ENCODE measurements at places on chromosomes 7 and 10.

DNA sequence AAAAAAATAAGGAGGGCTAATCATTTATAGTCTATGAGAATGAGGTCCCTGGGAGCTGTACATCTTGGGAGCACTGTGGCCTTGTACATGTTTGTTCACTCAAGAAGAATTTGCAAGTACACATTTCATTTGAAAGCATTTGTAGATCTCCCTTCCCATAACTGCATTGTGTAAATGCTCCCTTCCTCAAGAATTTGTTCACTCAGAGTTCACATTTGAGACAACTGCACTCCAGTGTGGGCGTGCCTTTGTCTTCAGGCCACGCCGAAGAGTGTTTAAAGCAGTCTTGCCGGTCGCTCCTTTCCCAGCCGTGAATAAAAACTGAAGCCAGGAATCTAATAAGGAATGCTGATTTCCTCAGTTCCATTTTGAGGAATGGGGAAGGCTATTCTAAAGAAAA, 291.1 kb upstream of the LYZL1 start:
- no peak for DNase-seq

GRCh38 chr10:62414359-62414758, 40.2 kb downstream of the ZNF365 start:
- no peak for DNase-seq

DNA sequence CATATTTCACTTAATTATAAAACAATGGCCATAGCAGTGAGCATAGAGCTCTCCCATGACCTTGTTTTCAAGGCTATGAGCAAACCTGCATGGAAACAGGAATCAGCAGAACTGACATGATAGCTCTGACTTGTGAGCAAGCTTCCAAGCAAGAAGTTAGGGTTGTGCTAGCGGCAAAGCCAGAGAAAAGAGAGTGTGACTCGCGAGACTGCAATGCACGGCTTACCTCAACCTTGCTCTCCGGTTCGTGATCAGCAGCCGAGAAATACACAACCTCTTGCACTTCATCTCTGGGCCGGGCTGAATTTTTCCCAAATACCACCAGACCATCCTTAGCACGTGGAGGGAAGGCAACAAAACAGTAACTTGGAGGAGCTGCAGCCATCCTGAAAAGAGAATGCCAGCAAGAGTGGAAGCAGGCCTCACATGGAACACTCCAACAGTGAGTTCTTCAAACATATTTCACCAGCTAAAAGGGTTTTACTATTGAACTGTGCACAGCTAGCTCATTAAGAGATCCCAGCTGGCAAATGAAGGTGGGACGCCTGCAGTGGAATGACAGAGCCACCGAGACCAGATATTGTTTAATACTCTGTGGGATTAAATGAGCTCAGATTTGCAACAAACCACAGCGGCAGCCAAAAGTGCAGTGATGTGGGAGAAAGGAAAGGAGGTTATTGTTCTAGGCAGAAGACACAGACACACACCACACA, 20.8 kb downstream of the SCRN1 start:
- DNase-seq: no peak

- no peak for DNase-seq
Measured at GRCh38 chr7:139886899-139887298, 57.8 kb downstream of the TBXAS1 start.

GRCh38 chr7:16711730-16712129, 41.8 kb upstream of the TSPAN13 start:
- DNase-seq: no peak

GRCh38 chr10:6035931-6036575, 26.1 kb downstream of the IL2RA start:
- DNase-seq: no peak

DNA sequence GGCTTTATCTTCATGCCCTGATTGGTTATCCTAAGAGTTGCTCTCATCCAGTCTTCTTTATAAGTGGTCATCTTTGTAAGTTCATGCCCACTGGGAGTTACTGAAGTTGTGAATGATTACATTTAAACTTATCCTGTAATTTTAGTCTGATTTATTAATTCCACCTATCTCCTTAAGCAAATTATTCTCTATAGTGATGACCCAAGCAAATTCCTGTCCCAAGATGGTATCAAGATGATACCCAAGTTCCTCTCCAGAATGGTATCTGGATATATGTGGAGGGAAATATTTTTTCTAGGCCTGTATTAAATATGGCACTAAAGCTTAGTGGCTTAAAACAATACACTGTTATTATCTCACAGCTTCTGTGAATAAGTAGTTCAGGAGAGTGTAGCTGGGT, 22.6 kb upstream of the VOPP1 start:
- no peak for DNase-seq

DNA sequence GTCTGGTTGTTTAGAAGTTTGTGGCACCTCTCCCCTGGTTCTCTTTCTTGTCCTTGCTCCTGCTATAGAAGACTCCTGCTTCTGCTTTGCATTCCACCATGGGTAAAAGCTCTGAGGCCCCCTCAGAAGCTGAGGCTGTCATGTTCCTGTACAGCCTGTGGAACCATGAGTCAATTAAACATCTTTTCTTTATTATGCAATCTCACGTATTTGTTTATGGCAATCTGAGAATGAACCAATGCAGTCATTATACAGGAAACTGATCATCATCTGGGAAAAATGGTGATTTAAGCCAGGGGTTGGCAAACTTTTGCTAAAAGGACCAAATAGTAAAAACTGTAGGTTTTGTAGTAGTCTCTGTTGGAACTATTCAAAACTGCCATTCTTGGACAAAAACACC, 175.4 kb downstream of the CSTF2T start:
- DNase-seq: no peak

DNA sequence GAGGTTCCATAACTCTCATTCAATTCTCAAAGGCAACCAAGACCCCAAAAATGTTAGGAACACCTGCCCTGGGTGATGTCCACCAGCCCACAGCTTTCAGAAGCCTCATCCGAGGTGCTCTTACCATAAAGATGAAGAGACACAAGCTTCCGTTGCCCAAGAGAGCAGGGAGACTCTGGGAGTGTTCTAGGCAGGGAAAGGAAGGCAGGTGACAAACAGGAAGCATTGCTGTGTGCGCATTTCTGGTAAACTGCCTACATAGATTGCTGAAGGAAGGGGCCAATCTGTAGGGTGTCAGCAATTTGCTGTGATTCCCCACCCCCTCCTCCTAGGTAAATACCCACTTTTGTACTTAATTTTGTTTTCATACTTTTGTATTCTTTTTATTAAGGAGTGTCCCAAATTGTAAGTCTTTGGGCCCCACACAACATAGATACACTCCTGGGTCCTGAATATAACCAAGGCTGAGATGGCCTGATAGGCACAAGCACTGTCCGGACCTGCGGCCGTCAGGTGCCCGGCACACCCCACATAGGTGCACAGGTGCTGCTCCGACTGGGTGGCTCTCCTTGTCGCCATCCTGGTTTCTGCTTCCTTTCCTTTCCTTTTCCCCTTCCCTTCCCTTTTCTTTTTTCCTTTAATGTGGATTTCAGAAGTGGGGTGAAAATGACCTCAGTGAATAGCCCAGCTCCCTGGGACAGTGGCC, 51.4 kb upstream of the SMNDC1 start:
- no peak for DNase-seq

GRCh38 chr7:130275826-130276297, 9.2 kb downstream of the CPA2 start:
- DNase-seq: no peak

GRCh38 chr7:115707258-115708012, 323.1 kb downstream of the TFEC start:
- DNase-seq: no peak

DNA sequence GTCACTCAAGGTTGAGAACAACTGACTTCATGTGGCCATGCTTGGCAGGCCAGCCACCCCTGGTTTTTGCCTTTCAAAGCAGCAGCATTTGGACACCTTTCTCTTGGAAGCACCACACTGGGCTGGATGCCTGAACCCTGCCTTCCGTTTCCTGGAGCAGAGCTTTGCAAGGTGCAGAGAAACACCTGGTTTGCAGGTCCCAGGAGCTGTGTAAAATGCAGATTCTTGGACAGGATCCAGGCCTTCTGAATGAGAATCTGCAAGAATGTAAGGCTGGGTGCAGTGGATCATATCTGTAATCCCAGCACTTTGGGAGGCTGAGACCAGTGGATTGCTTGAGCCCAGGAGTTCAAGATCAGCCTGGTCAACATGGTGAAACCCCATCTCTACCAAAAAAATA, 18.0 kb upstream of the DUSP5 start:
- no peak for DNase-seq

DNA sequence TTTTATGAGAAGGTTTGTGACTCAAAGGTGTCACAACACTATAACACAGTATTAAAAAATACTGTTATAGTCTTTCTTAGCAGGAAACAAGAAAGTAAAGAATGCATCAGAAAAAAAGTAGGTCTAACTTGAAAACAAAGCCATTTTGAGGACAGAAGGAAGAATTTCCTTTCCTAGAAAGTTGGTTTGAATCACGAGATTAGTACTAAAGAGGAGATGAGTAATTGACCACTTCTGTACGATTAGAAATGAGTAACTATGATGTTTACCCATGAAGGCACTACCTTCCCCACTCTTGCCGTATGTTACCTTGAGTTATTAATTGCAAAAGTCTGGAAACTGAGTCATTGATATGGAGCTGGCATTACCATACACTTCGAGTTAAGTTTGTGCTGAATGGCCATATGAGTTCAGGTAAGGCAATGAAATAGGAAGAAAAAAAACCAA, 65.2 kb downstream of the FAM185A start:
- no peak for DNase-seq

DNA sequence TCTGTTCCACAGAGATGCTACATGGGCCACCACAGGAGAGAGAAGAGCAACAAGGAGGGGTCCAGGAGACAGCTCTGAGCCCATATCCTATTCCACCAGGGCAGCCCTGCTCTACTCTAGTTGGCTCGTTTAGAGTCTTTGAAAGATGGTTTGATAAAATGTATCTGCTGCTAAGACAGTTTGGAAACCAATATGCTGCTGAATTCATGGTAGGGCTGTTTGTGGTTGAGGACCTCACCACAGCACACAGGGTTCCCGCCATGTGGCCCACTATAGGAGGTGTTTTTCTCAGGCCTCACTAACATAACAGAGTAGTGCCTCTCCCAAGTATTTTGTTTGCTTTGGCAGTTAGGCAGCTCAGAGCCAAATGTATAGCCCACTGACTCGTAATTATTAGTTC, 35.8 kb upstream of the ZC3HAV1L start:
- no peak for DNase-seq

- no peak for DNase-seq
Measured at GRCh38 chr10:35236739-35237138, 99.6 kb upstream of the CCNY start.

GRCh38 chr7:84536271-84536870, 341.8 kb upstream of the SEMA3A start:
- DNase-seq: no peak

DNA sequence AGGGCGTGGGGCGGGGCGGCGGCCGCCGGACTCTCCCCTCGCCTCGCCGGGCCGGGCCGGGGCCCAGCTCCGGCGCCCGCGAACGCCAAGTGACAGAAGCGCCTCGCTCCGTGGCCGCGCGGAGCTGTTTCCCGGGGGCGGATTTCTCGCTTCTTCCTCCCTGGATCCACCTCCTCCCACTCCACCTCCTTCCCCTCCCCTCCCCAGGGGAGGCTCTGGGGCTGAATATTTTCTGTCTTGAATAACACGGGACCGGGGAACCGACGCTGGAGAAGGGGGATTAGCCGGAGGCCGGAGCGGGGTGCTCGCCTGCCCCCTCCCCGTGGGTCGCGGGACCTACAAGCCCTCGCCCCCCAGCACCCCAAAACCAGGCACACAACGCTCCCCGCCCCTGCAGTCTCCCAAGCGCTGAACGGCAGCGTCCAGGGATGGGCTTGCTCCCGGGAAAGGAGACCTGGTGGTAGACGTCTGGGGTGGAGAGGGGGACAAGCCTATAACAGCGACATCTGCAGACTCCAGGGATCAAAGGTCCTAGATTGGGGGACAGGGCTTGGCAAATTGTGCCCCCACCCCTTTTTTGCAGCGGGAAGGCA, at the start of gene ARHGAP21:
Gene ARHGAP21, minus strand, starts transcription at position 100 of the 593 bp plus-strand sequence. CDS start 1,988 bp downstream, outside the sequence.
- DNase-seq: no peak

DNA sequence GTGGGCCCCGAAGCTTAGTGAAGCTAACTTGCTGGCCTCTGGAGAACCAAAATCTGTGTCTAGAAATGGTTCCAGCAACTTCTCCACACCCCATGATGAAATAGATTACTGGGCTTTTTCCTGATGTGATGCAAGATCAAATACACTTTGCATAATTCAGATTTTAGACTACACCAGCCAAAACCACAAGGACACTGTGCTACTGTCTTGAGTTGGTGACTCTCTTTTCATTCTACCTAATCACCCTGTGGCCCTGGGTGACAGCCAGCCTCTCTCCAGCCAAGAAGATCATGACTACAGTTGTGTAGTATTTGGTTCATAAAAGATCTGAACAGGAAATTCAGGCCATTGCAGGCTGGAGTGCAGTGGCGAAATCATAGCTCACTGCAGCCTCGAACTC, 22.2 kb downstream of the AZGP1 start:
- DNase-seq: no peak
